Nucleus accumbens (tissue), 56 donors: ENCODE measurements at places on chromosomes 3 and 15.

GRCh38 chr15:34182942-34183341 is 27.0 kb downstream of the KATNBL1 start:
- DNase-seq: no peak

DNA sequence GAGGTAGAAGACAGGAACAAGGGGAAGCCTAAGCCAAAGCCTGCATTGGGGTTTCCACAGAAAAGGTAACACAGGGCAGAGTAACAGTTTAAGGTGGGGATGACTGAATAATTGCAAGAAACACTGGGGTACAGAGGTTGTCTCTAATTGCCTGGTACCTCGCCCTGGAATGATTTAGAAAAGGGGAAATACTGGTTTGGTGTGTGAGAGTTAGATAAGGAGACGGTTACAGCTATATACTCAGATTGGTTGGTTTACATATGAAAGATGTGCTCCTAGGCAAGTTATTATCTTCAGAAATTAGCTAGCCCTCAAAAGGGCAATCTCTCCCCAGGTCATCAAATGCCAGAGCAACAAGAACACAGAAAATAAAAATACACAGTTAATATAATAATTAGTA is 58.8 kb downstream of the SMARCC1 start:
- no peak for DNase-seq

- no peak for DNase-seq
Observed at GRCh38 chr3:71987828-71988227, 202.9 kb upstream of the PROK2 start.

- no peak for DNase-seq
Observed at GRCh38 chr3:8937064-8938020, 25.9 kb downstream of the RAD18 start.

DNA sequence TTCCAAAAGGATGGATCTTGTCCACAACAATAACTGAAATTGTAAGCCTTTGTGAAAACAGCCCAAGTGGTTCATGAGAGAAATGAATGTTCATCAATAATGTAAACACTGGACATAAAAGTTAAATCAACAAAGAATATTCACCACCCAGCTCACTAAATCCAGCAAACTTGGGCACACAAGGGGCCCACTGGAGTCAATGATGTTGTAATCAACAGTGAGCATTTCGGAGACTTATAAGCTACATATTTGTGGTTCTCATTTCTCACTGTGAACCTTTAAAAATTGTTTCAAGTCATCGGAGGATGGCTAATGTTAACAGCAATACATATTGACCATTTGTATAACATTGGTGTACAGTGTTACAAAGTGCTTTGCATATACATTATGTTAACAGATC is 63.1 kb downstream of the VGLL4 start:
- DNase-seq: no peak

DNA sequence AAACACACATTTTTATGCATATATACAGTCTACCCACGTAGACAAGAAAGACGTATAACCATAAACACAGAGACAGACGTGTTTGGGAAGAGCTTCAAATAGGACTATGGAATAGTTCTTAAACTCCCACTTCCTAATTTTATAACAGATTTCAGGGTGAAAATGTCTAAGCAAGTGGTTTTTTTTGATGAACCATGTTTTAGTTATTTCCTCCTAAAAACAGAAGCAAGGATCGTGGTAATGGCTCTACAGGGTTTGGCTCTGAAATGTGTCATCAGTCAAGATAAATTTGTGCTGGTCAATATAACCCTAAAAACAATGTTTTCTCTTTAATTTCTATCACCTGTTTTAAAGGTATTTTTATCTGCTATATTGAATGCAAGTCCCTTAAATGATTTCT is 58.2 kb downstream of the FMN1 start:
- no peak for DNase-seq

DNA sequence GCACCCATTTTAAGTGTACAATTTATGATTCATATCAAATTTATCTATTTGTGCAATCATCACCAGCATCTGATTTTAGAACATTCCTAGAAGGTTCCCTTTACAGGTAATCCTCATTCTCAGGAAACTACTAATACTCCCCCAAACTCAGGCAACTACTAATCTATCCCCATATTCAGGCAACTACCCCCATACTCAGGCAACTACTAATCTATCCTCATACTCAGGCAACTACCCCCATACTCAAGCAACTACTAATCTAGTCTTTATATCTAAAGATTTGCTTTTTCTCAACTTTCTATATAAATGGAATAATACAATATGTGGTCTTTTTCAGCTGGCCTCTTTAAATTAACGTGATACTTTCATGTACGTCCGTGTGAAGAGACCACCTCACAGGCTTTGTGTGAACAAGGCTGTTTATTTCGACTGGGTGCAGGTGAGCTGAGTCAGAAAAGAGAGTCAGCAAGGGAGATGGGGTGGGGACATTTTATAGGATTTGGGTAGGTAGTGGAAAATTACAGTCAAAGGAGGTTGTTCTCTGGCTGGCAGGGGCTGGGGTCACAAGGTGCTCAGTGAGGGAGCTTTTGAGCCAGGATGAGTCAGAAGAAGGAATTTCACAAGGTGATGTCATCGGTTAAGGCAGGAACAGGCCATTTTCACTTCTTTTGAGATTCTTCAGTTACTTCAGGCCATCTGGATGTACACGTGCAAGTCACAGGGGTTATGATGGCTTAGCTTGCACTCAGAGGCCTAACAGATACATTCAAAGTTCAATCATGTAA is 1444.5 kb upstream of the CADM2 start:
- no peak for DNase-seq

- no peak for DNase-seq
Observed at GRCh38 chr3:66206806-66207205, 14.0 kb upstream of the SLC25A26 start.

- no peak for DNase-seq
Observed at GRCh38 chr15:49748791-49749190, 127.9 kb downstream of the DTWD1 start.

- no peak for DNase-seq
Observed at GRCh38 chr3:37571269-37571668, 290.4 kb upstream of the CTDSPL start.

DNA sequence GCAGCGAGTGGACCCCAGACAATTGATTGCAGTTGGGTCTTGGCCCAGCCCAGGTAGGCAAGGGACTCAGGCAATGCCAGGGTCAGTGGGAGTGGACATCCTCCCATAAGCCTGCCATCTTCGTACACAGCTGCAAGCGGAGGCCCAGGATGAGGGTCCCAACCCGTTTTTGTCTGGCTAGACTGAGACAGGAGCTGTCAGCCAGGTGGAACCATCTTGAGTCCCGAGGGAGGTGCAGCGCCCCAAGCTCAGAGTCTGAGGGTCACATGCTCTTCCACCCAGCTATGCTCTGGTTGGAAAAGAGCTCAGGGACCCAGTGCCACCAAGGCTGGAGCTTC is 22.6 kb upstream of the IP6K2 start:
- no peak for DNase-seq

DNA sequence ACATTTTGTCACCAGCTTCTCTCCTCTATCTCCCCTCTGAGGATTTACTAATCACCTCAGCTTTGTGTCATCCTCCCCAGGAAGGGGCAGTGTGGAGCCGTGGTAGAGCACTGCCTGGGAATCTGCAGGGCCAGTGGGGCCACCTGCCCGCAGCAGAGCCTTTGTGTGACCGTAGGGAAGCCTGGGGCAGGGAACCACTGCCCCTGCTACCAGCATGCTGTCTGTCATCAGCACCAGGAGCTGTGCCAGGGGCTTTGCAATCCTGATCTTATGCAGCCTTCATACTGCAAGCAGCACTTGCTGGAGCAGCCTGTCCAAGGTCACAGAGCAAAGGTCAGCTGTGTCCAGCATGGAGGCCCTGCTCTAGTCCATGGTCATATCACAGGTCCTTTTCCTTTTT is 170.2 kb upstream of the IL12A start:
- DNase-seq: peak; percentile 49

DNA sequence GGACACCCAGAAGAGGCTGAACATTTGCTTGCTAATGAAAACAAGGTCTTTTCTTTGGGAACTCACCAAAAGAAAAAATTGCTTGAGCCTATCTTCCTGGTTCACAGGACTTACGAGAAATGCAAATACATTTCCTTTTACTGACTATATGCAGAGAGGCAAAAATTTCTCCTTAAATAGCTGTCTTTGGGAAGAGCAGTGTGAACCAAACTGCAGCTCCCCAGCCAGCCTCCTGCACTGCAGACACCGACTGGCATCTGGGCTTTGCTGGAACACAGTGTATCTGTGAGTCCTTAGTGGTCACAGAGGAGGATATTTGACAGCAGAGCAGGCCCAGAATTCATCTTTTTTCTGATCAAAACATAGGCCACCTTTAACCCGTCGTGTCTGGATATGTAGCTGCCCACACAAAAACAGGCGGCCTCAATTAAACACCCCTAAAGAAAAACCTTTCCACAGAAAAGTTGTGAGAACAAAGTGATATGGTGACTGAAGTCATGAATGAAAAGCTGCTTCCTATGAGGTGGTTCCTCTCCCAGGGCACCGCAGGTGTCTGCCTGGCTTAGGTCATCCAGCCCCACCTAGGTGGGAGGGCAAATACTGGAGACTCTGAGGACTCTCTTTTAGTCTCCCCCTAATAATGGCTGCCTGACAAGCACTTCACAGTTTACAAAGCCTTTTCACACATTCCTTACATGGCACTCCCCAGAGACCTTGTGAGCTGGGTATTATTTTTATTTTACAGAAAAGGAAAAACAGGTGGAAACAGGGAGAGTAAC is 46.1 kb upstream of the TMEM158 start:
- DNase-seq: no peak

- no peak for DNase-seq
Observed at GRCh38 chr3:101902041-101902440, 52.7 kb downstream of the NFKBIZ start.

DNA sequence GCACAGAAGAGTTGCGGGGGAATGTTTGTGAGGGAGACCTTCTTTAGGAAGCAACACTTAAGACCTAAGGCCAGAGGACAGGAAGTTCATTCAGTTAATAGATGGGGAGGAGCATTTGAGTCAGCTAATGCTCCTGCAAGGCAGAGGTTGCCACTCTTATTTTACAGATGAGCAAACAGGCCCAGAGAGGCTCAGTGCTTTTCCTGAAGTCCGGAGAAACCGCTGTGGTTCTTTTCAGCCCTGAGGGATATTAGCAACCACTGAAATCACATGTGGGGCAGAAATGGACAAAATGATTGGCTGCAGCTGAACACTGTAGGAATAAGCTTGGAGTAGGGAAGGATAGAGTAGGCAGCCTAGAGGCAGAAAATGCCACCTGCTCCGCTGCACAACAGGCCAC is 33.3 kb upstream of the RTP4 start:
- no peak for DNase-seq

- peak; percentile 32 for DNase-seq
Observed at GRCh38 chr3:107271787-107272387, 105.4 kb upstream of the CCDC54 start.

- no peak for DNase-seq
Observed at GRCh38 chr3:127748754-127749327, 73.5 kb downstream of the MGLL start.

- DNase-seq: no peak
Observed at GRCh38 chr15:40270246-40270995, 12.4 kb downstream of the ANKRD63 start.

DNA sequence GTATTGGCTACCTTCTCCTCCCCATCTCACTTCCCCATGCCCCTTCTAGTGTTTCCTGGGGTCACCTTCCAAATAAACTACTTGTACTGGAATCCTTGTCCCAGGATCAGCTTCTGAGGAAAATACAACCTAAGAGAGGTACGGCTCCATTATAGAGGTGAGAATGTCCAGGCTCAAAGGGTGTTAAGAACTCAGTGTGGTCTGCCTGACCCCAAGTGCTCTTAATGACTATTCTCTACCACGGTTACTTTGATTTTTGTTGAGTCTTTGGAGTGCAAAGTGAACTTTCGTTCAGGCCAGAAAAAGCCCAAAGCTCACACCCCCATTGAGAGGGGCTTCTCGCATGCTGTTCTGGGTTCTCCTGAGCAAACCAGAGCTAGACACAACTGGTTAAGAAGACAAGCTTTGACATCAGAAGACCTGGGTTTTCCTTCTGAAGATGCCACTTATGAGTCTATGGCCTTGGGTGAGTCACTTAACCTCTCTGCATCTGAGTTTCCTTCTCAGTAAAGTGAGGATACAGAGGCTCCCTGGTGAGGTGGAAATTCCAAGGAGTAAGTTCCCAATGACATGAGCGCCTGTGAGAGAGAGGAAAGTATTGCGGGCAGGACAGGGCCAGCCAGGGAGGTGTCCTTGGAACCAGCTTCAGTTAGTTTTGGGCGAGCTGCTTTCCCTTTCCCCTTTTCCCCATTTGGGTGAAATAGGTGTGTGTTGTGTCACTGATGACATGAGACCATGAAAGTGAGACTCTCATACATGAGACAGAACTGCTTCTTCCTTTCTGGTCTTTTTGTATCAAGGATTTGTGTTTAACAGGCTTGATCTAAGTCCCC is 475.0 kb upstream of the PROK2 start:
- DNase-seq: no peak

- no peak for DNase-seq
Observed at GRCh38 chr3:56355570-56356185, 112.6 kb downstream of the ERC2 start.

DNA sequence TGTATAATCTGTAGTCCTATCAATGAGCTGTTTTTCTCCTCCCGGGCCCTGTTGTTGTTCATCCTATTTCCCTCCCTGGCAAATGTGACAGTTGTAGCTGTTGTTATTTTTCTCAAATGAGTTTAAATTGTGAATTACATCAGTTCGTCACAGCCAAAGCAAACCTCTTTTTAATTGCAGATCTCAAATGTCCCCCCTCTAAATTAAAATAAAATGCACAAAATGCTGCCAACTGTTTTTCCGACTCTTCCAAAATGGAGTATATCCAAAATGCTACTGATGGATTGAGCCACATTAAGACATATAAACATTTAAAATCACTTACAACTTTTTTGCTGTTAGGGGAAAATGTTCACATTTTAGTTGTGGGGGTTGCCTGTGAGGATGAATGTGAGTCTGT is 29.8 kb upstream of the SUCLG2 start:
- no peak for DNase-seq

DNA sequence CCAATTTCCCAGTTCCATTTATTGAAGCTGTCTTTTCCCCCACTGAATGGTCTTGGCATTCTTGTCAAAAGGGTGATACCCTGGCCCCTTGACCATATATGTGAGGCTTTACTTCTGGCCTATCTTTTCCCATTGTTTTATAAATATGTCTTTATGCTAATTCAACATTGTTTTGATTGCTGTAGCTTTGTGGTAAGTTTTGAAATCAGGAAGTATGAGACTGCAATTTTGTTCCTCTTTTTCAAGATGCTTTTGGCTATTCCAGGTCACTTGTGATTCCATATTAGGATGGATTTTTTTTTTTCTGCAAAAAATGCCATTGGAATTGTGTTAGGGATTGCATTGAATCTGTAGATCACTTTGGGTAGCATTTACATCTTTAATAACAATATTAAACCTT is 141.2 kb upstream of the MANF start:
- no peak for DNase-seq

DNA sequence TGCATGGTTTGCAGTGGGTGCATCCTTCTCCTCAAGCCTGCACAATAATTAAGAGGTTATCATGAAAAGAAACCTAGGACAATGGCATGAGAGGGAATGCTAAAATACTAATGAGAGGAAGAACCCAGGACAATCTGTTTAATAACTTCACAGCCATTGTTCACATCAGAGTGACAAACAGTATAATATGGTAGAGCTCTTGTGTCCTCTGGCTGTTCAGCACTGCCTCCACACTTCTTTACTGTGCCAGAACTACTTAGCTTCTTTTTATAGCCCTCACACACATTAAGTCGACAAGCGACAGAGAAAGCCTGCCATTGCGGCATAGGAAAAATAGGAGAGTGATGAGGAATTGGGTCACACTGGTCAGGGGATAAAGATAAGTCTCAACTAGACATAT is 65.0 kb upstream of the MEIS2 start:
- DNase-seq: no peak
